ENCODE measurements at places on chromosomes 3 and 15.

DNA sequence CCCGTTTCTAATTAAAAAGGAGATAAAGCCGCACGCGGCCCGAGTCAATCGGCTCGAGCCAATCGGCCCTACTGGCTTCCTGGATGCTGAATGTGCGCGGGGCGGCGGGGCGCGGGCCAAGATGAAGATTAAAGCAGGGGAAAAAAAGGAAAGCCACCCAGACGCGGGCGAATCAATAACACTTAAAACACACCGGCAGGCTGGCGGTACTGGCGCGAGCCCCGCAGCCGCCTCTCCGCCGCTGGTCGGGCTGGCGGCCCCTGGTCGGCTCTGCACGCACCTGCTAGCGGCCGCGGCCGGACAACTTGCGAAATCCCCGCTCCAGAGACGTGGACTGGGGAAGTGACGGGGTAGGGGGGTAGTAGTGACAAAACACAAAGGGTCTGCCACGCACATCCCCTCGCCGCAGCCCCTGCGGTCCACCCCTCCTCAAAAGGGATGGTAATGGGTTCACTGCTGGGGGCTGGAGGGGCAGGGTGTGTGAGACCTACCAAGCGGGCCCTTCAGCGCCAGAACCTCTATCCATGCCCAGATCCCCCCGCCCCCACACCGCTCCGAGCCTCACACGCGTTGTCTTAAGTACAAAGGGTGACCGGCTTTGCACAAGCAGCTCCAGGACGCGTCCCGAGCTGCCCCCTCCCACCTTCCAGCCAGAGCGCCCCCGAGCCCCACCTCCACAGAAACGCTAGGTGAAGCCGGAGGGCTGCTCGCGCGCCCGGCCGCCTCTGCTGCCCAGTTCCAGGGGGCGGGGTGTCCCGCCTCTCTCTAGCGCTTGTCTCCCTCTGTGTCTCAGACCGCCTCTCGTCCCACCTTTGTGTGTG is 1.4 kb downstream of the WNT7A start:
- no peak for DNase-seq

GRCh38 chr3:158845765-158846350 is 44.0 kb downstream of the MFSD1 start:
- DNase-seq: no peak

DNA sequence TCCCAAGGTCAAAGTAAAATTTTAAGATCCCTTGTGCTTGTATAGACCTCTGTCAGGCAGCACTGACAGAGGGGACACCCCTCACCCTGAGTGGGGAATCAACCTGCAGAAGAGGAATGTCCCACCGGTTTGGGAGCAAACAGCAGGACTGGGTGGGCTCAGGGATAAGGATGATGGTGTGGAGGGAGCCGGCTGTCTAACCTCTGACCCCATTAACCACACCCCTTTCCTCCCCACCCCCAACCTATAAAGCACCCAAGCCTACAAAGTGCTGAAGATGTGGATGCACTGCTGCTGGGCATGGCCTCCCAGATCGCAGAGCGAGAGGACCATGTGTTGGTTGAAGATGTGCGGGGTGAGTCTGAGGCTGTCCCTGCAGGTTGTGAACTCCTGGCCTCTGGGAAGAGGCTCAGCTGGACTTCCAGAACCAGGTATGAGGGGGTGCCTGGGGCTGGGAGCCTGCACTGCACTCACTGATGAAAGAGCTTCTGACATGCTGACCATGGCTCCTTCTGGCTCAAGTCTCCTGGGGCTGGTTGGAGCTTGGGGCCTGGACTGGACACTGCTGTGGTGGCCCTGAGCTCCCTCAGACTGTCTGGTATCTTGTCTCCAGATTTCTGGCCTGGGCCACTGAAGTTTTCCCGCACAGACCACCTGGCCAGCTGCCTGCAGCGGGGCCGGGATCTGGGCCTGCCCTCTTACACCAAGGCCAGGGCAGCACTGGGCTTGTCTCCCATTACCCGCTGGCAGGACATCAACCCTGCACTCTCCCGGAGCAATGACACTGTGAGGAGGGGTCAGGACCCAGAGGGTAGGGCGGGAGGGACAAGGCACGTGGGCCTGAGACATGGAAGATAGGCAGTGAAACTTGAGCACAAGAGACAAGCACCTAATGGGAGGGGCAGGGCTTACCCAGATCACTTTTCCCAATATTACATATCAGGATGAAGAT is 9.3 kb downstream of the DUOX1 start:
- DNase-seq: no peak

DNA sequence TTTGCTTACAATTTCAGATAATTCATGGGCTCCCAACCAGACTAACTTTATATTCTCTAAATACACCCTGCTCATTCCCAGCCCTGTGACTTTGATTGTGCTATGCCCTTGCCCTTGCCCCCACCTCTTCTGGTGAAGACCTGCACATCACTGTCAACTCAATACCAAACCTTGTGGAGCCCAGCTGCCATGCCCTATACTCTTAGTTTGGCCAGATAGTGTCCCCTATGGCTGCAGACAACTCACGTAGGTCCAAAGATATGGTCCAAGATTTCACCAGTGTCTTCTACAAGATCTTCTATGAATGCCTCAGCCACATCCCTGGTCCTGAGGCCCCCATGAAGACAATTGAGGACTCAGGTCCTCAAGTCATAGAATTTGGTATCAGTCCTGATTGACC is 118.3 kb upstream of the EIF1B start:
- DNase-seq: no peak

DNA sequence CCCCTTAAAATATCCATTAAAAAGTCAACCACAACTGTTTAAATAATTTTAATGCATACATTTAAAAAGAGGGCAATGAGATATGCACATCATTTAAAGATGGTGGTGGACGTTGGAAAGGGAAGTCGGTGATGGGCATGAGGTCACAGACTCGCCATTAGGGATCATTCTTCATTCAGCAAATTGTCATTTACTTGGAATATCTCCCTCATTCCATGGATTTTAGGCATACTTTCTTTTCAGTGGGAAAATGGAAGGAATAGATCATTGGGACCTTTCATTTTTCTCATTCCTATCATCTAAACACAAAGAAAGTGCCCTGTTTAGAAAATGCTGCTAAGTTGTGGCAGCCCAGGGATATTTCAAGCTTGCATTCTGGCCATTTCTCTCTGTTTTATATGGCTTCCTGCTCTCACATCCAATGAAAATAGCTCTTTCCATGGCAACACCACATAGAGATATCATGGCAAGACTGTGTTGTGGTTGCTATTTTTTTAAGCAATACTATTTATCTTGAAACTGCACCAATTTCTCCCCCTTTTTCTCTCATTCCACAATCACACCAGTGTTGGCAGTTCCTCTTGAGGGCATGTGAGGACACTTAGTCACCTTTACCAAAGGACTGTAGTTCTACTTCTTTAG is 40.7 kb upstream of the LMCD1 start:
- DNase-seq: no peak

- peak; percentile 95 for DNase-seq
These were observed 7.4 kb upstream of the MBNL1 start for GRCh38 chr3:152261329-152261728.

DNA sequence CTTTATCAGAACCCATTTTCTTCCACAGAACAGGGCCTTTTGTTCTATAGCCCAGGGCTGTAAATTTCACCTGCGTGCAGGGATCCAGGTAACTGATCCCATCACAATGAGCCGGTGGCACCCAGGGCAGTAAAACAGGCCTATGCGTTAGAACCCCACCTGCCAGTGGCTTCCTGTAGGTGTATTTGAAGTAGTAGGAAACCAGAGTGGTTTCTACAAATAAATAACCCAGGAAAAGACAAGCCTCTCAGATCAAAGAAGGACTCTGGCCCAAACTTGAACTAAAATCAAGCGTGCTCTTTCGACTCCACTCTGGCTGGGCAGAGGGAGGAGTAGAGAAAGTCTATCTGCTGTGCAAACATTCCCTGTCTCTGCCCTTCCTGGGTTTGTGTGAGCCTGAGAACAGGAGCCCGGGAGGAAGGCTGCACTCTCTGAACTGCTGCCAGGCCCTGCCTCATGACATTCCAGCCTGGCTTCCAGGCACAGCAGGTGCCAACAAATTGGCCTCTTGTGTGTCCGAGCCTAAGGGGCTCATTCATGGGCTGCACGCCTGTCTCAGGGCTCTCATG is 77.7 kb downstream of the CEMIP start:
- DNase-seq: no peak

DNA sequence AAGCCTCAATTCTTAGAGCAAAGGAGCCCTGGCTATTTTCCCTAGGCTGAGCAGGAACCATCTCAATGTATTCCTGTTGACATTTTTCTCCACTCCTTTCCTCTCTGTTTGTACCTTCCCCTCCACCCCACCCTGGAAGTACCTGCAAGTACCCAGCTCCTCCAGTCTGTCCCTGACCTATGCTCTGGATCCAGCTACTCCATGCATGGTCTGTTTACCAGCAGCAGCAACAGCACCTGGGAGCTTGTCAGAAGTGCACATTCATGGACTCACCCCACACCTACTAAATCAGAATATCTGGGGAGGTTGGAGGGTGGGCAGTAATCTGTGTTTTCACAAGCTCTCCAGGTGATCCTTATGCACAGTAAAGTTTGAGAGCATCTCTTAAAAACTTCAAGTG is 240.7 kb upstream of the UMPS start:
- no peak for DNase-seq

GRCh38 chr3:42742259-42742658 is 30.8 kb downstream of the CCDC13 start:
- no peak for DNase-seq

GRCh38 chr15:85865070-85865684 is 70.5 kb upstream of the KLHL25 start:
- DNase-seq: peak; percentile 27

- no peak for DNase-seq
These were observed 498 bp upstream of the ARNT2 start for GRCh38 chr15:80403712-80404056.

DNA sequence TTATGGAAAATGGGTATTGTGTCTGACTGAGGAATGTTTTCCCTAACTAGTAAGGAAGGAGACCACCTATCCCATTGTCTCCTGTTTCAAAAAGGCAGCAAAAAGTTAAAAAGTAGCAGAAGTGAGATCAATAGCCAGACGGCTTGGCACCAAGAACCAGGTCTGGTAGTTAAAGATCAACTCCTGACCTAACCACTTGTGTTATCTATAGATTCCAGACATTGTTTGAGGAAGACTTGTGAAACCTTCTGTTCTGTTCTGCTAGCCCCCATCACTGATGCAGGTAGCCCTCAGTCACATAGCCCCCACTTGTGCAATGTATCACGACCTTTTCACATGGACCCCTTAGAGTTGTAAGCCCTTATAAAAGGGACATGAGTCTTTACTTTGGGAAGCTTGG is 46.3 kb upstream of the C2CD4B start:
- no peak for DNase-seq

DNA sequence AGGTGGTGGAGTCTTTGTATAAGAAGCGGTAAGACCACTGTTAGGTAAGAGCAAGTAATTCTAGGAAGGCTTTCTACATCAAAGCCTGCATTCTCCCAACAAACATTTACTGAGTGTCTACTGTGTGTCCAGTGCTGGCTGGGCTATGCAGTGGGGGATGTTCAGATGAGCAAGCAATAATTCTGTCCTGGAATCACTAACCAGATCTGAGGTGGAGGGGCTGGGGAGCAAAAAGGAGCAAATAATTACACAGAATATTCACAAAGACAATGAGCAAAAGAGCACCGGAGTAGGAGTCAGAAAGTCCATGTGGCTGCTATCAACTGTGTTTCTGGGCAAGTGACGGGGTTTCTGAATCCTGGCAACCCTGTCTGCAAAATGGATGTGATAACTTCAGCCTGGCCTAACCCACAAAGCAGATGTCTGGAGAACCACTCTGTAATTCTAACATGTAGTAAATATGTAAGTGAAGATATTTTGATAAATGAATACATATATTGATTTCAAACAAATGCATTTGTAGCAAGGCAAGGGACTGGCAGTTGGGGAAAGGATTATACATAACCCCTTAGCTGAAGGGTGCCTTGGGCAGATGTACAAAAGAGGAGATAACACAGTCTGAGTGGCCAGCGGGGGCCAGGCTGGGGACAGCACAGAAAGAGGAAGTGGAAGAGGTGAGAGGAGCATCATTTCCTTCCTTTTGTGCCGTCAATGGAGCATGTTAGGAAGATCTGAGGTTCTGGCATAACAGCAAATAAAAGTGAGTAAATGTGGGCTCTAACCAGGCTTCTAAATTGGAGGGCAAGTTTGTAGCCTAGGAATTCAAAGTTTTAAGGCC is 28.8 kb downstream of the CYP8B1 start:
- DNase-seq: peak; percentile 19

- DNase-seq: no peak
These were observed 4.2 kb upstream of the MAGEF1 start for GRCh38 chr3:184715943-184716621.

GRCh38 chr3:187287256-187287655 is 4.3 kb downstream of the MASP1 start:
- no peak for DNase-seq

DNA sequence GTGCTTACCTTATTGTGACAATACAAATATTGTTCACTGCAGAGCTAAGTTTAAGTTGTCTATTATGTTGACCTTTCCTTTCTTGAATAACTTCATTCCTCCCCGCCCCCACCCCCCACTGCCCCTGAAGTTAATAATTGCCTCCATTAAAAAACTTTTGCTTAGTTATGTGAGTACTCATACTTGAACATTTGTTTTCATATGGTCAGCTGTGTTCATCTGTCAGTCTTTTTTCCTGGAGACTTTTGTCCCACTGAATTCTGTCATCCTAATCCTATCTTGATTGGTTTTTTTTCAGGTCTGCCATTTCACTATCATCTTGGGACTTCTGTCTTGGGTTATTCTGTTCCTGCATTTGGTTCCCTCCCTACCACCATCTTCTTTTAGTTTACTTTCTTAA is 8.5 kb downstream of the SLC25A36 start:
- no peak for DNase-seq

GRCh38 chr3:105365391-105366325 is 1.1 kb upstream of the ALCAM start:
- DNase-seq: peak; percentile 71

DNA sequence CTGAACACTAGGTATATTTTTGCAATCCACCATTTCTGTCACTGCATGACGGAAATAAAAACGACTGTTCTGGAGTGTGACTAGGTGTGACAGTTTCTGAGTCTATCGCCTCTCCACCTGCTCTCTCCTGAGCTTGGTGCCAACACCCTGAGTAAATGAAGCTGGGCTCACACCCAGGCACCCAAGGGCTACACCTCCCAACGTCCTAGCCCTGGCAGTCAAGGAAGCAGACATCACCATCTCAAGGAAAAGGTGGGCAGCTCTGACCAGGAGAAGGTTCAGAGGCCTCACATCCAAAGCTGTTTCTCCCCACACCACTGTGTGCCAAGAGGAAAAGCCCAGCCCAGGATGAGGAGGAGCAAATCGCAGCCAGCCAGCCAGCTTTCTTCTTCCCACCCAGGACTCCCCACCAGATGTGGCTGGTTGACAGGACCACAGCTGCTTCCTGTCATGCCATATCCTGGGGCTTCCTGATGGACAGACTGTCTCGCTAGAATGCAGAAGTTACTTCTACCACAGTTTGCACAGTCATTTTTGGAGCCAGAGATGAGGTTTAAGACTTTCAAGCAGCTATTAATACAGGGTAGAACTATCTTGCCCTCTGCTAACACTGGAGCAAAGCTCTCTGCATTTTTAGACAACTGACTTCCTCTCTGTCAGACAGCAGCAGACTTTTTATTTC is 3.3 kb downstream of the SCAMP2 start:
- no peak for DNase-seq

- DNase-seq: no peak
These were observed 45.8 kb upstream of the IP6K2 start for GRCh38 chr3:48762816-48763215.

Measured in NCI-H524 treated with DMSO at 0.1 percent for 48 hours (cell line).